ENCODE measurements at places on chromosomes 7 and 10. TPM values are rescaled to one million over a fixed set of nuclear protein-coding genes. Genes with fewer than 3 reads are reported as not detected.

- DNase-seq, result no peak
Observed at GRCh38 chr10:84478151-84478550, 149.8 kb downstream of the CCSER2 start.

GRCh38 chr10:124697443-124697836, 46.7 kb downstream of the FAM53B start:
- no peak for DNase-seq

COL1A2 gene
- total RNA-seq, result 233 TPM

LBX1 gene
- 1.6 TPM for total RNA-seq

PNLIPRP3 gene
- total RNA-seq, result not detected

DNA sequence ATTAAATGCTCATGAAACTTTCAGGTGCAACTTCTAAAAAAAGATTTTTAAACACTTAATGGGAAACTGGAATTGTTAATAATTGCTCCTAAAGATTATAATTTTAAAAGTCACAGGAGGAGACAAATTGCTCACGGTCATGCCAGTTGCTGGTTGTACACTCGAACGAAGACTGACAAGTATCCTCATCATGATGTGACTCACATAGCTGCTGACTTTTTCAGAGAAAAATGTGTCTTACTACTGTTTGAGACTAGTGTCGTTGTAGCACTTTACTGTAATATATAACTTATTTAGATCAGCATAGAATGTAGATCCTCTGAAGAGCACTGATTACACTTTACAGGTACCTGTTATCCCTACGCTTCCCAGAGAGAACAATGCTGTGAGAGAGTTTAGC, 79.3 kb downstream of the ITGB8 start:
- DNase-seq, result no peak

- DNase-seq, result no peak
Observed at GRCh38 chr10:124539935-124540641, 78.5 kb downstream of the LHPP start.

LIPM gene
- not detected for total RNA-seq

SLC13A1 gene
- total RNA-seq, result not detected

DNA sequence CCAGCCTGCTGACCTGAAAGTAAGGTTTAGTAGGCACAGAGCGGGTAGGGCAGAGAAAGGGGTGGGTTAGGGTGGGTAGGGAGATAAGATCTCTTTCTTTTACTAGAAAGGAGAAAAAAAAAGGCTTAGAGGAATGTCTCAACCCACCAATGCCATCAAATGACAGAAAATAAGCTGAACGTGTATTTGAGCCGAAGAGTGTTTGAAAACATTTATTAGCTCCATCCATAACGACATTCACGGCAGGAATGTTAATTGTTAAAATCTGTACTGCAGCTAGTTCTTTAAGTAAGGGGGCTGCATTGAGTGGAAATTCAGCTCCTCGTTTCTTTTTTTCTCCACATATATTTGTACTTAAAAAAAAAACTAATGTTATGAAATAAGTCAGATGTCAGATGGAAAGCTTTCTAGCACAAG, 63.7 kb upstream of the ARID5B start:
- DNase-seq, result no peak

- DNase-seq, result no peak
Observed at GRCh38 chr7:151590071-151590849, 70.6 kb upstream of the RHEB start.

SUGCT gene
- total RNA-seq, result 4.3 TPM
